ENCODE measurements at places on chromosomes 5 and 9. TPM values are rescaled to one million over a fixed set of nuclear protein-coding genes. Genes with fewer than 3 reads are reported as not detected.

The CEL gene
- polyA plus RNA-seq: 4.7 TPM

The GMCL2 gene
- polyA plus RNA-seq: not detected

The BTNL8 gene
- 0.65 TPM for polyA plus RNA-seq

The PCDHGB5 gene
- 10.9 TPM for polyA plus RNA-seq

The LCN12 gene
- polyA plus RNA-seq: 20.2 TPM

The CER1 gene
- 3.3 TPM for polyA plus RNA-seq

The XRCC4 gene
- 14.2 TPM for polyA plus RNA-seq

The ABHD17B gene
- polyA plus RNA-seq: 29.9 TPM

The CKMT2 gene
- polyA plus RNA-seq: 10.3 TPM

The HNRNPK gene
- 1,020 TPM for polyA plus RNA-seq

The ASS1 gene
- polyA plus RNA-seq: 281 TPM

The IL9 gene
- not detected for polyA plus RNA-seq

The PCDHB16 gene
- polyA plus RNA-seq: 8.1 TPM

The RNF208 gene
- polyA plus RNA-seq: 5.8 TPM

The TLX3 gene
- polyA plus RNA-seq: not detected

The OR13C3 gene
- not detected for polyA plus RNA-seq

The SLC23A1 gene
- polyA plus RNA-seq: 15.7 TPM

The BDP1 gene
- 49.7 TPM for polyA plus RNA-seq

The GCNT4 gene
- 18.3 TPM for polyA plus RNA-seq

The GADD45G gene
- polyA plus RNA-seq: 1.7 TPM

The TAF11L5 gene
- not detected for polyA plus RNA-seq

The CCNI2 gene
- 4.2 TPM for polyA plus RNA-seq

The FBP2 gene
- polyA plus RNA-seq: 0.10 TPM

Measured in left kidney (tissue), 8 donors.